Activated T-helper 2 cell treated with anti-CD3 and anti-CD28 coated beads, Interferon-gamma antibody, Interleukin-2, Interleukin-4, amounts not matched to agents 10 μg/mL and 5 μg/mL and 100 μg/mL, durations not matched to agents 14 hours and 24 hours and 36 hours (primary cell): ENCODE measurements at places on chromosomes 5 and 9. TPM values are rescaled to one million over a fixed set of nuclear protein-coding genes. Genes with fewer than 3 reads are reported as not detected.

DNA sequence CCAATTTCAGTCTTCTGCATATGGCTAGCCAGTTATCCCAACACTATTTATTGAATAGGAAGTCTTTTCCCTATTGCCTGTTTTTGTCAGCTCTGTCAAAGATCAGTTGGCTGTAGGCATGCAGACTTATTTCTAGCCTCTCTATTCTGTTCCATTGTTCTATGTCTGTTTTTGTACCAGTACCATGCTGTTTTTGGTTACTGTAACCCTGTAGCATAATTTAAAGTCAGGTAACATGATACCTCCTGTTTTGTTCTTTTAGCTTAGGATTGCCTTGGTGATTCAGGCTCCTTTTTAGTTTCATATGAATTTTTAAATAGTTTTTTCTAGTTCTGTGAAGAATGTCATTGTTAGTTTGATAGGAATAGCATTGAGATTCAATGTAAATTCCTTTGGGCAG is 104.9 kb upstream of the SLCO6A1 start:
- H3K27me3 ChIP-seq = peaks cover 17% of the 10 kb centered on the region
- no peaks in the 10 kb centered on the region for H3K4me1 ChIP-seq
- no peak for DNase-seq
- no peak overlapping the region for H3K27ac ChIP-seq
- H3K36me3 ChIP-seq = no peaks in the 10 kb centered on the region
- H3K4me3 ChIP-seq = no peak overlapping the region

The ZFP2 gene
- 0.18 TPM in 1 of 2 replicates, not detected in the other for total RNA-seq

The GHR gene
- total RNA-seq = not detected in 2 replicates

DNA sequence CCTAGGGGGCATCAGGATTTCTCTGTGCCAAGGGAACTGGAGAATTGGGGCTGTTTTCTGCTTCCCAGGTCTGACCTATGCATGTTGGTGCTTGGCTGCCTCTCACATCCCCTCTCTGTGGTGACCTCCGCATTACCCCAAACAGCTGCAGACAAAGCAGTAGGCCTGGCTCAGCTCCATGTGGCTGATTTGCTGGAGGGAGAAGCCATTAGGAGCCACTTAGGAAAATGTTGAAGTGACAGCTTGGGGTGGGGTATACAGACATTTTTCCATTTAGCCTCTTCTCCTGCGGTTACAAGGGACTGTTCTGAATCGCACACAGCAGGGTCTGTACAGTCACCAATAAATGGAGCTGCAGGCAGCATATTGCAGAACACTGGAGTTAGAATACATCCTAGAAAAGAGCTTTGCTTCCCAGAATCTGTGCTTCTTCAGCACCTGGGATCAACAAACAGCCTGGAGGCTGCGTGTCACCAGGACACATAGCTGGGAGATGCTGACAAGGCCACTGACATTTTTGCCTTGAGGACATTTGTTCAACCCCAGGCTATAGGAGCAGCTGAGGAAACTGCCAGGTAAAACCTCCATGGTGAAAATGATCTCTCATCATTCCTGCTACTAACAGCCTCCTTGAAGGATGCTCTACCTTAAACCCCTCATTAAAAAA is 335.3 kb downstream of the DIRAS2 start:
- no peak overlapping the region for H3K27ac ChIP-seq
- peaks cover 11% of the 10 kb centered on the region for H3K27me3 ChIP-seq
- H3K4me3 ChIP-seq = no peak overlapping the region
- H3K4me1 ChIP-seq = no peaks in the 10 kb centered on the region

The BHMT2 gene
- not detected in 2 replicates for total RNA-seq

The ROPN1L gene
- total RNA-seq = 0.16 and 0.55 TPM in 2 replicates

The TRMT10B gene
- 11.8 and 12.1 TPM in 2 replicates for total RNA-seq

DNA sequence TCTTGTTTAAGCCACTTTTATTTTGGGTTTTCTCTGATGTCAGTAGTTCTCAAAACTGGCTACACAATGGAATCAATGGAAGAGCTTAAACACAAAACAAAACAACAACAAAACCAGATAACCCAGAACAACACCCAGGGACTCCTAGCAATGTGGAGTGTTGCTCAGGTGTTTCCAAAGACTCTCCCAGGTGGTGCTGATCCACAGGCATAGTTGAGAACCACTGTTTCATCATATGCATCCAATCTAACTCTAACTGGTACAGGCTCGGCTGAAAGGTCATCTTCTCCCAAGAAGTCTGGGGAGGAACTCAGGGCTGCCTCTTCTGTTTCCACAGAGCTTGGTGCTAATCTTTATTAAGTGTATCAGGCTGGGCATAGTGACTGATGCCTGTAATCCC is 5.4 kb upstream of the ALDH1B1 start:
- H3K4me3 ChIP-seq = no peak overlapping the region
- peaks cover 2% of the 10 kb centered on the region for H3K4me1 ChIP-seq
- H3K27me3 ChIP-seq = peaks cover 23% of the 10 kb centered on the region
- H3K36me3 ChIP-seq = no peaks in the 10 kb centered on the region
- H3K27ac ChIP-seq = no peak overlapping the region

The GFM2 gene
- total RNA-seq = 32.9 and 34.6 TPM in 2 replicates

DNA sequence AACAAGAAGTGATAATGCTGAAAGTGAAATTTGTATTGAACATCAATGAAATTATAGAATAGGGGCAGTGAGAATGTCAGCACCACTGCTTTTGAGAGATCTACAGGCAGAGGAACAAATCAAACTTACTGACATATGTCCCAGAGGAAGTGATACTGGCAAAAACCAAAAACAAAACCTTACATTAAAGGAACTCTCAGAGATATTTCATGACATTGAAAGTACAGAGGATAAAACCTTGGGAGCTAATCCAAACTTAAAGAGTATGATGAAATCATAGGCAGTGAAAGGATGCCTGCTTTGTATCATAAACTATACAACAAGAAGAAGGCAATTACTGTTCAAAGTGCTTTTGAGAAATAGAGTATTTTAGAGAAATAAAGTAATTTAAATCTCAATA is 90.4 kb upstream of the SV2C start:
- no peak overlapping the region for H3K4me3 ChIP-seq
- no peak for DNase-seq
- H3K36me3 ChIP-seq = no peaks in the 10 kb centered on the region
- no peak overlapping the region for H3K27ac ChIP-seq
- H3K4me1 ChIP-seq = no peaks in the 10 kb centered on the region

GRCh38 chr9:122857815-122858214 is 29.4 kb upstream of the PDCL start:
- no peaks in the 10 kb centered on the region for H3K27me3 ChIP-seq
- no peak overlapping the region for H3K4me3 ChIP-seq
- H3K27ac ChIP-seq = no peak overlapping the region
- H3K4me1 ChIP-seq = peaks cover 4% of the 10 kb centered on the region

- no peaks in the 10 kb centered on the region for H3K36me3 ChIP-seq
- H3K27ac ChIP-seq = no peak overlapping the region
- no peaks in the 10 kb centered on the region for H3K27me3 ChIP-seq
- DNase-seq = no peak
Measured at GRCh38 chr9:131062969-131063368, 33.4 kb upstream of the AIF1L start.

GRCh38 chr9:13568405-13568804 is 288.9 kb upstream of the MPDZ start:
- H3K27me3 ChIP-seq = peaks cover 2% of the 10 kb centered on the region
- DNase-seq = no peak
- H3K4me3 ChIP-seq = no peak overlapping the region
- no peaks in the 10 kb centered on the region for H3K4me1 ChIP-seq
- no peak overlapping the region for H3K27ac ChIP-seq
- no peaks in the 10 kb centered on the region for H3K36me3 ChIP-seq

DNA sequence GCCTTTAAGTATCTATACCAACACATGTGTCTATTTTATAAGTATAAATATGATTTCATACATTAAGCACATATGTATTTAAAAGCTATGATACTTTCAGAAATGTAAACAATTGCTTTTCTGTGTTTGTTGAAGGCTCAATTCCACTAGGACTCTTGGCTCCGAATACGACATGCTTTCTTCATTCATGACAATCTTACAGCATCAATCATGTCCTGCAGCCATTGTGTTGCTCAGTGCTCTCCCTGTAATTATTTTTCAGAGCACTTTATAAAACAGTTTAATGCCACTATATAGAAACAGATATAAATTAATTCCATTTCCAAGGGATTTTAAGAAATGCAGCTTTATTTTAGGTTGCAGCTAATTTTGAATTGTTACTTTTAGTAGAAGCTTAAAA is 167.3 kb downstream of the TAF11L14 start:
- H3K4me1 ChIP-seq = no peaks in the 10 kb centered on the region
- H3K27me3 ChIP-seq = no peaks in the 10 kb centered on the region
- no peak overlapping the region for H3K27ac ChIP-seq
- DNase-seq = no peak
- H3K4me3 ChIP-seq = no peak overlapping the region
- no peaks in the 10 kb centered on the region for H3K36me3 ChIP-seq

The CAMK2A gene
- not detected in 2 replicates for total RNA-seq

DNA sequence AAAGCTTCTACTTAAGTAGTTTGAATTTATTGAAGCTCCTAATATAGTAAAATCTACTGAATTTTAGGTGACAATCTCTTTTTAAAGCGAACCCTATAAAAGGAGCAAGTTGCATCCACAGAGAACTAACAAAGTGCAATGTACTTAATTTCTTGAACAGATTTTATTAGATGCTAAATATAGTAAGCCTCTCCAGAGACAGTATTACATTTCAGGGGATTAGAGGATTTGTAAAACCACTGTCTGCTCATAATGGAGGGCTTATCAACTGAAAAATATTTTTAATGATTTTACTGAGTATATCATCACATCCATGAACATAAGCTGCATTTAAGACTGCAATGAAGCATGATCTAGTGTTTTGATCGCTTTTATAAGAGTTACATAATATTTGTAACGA is 230.0 kb upstream of the EFNA5 start:
- H3K4me1 ChIP-seq = no peaks in the 10 kb centered on the region
- DNase-seq = no peak
- no peak overlapping the region for H3K27ac ChIP-seq
- no peaks in the 10 kb centered on the region for H3K27me3 ChIP-seq
- peaks cover 10% of the 10 kb centered on the region for H3K36me3 ChIP-seq
- no peak overlapping the region for H3K4me3 ChIP-seq

The PCDHB12 gene
- not detected in 2 replicates for total RNA-seq
